Fibroblast of skin of right biceps (primary cell): ENCODE measurements at places on chromosomes 3 and 15.

DNA sequence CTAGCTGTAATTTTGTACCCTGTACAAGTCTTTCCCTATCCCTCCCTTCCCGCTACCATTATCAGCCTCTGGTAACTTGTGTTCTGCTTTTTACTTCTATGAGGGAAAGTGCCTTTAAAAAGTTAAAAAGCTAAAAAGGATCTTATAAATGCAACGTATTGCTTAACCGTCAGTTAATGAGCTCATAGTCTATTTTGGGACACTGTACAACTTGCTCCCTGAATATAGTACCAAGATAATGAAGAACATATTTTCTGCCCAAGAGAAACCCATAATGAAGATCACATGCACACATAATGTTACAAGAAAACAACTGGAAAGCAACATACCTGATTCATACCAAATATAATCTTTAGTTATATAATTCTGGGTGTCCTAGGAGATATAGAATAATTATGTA lies 22.6 kb downstream of the ZIC1 start:
- peak; percentile 52 for DNase-seq

- no peak for DNase-seq
These were observed 19.2 kb upstream of the C15orf39 start for GRCh38 chr15:75182187-75183131.

DNA sequence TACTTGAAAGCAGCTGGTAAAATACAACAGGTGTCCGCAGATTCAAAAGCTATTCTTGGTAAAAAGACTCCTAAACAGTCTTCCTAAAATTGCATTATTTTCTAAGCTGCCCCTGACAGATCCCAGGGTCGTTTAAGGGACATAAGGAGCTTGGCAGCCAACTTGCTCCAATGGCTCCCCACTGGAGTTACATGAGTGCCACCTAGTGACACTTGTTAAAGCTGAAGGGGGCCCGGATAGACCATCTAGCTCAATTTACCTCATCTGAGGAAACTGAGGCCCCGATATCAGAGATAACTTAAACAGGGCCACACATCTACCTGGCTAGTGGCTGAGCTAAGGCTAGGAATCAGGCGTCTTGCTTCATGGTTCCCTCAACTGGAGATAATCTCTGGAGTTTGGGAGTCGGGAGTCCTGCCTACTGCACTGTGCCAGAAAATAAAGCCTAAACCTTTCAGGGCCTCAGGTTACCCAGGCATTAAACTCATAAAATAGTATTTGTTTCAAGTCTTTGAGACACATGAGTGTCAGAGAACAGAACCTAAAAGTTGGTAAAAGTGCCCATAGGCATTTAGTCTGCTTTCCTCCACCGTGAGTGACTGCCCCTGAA lies 6.5 kb upstream of the TBC1D23 start:
- peak; percentile 80 for DNase-seq

GRCh38 chr15:83927704-83928391 lies 273.9 kb downstream of the ADAMTSL3 start:
- DNase-seq: no peak

DNA sequence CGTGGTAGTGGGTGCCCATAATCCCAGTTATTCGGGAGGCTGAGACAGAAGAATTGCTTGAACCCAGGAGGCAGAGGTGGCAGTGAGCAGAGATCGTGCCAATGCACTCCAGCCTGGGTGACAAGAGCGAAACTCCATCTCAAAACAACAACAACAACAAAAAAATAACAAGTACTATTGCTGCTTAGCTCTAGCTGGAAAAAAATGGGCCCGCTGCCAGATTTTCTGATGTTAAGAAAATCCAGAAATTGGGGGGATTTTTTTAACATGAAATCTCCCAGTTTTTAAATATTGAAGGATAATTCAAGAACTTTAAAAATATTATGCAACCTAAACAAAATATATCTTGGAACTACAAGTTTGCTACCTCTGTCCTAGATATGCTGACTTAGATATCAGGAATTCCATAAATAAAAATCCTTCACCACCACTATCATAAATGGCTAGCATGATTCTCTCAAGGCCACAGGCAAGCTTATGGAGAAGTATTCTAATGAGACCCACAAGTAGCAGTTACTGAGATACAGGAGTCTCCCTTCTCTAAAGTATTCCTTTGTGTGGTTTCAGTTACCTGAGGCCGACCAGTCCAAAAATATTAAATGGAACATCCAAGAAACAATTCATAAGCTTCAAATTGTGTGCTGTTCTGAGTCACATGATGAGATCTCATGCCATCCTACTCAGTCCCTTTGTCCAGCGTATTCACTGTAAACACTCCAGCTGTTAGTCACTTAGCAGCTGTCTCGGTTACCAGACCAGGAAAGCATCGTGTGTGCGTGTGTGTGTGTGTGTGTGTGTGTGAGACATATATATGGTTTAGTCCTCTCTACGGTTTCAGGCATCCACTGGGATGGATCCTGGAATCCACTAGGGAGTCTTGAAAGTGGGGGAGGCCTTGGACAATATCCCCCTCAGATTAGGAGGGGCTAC lies 277.2 kb downstream of the TBL1XR1 start:
- peak; percentile 59 for DNase-seq

- no peak for DNase-seq
These were observed 197.8 kb upstream of the RBMS3 start for GRCh38 chr3:29083081-29083480.

- no peak for DNase-seq
These were observed 64.5 kb downstream of the ZNF148 start for GRCh38 chr3:125310623-125311081.

GRCh38 chr3:177516158-177517011 lies 319.1 kb upstream of the TBL1XR1 start:
- DNase-seq: peak; percentile 92

- peak; percentile 44 for DNase-seq
These were observed 7.1 kb upstream of the TTC14 start for GRCh38 chr3:180594631-180595558.

- peak; percentile 52 for DNase-seq
These were observed 501 bp downstream of the DMXL2 start for GRCh38 chr15:51621936-51622603.

GRCh38 chr3:46538803-46539442 lies 27.2 kb downstream of the LRRC2 start:
- DNase-seq: peak; percentile 74

GRCh38 chr3:144762091-144762490 lies 790.5 kb downstream of the DIPK2A start:
- DNase-seq: no peak

DNA sequence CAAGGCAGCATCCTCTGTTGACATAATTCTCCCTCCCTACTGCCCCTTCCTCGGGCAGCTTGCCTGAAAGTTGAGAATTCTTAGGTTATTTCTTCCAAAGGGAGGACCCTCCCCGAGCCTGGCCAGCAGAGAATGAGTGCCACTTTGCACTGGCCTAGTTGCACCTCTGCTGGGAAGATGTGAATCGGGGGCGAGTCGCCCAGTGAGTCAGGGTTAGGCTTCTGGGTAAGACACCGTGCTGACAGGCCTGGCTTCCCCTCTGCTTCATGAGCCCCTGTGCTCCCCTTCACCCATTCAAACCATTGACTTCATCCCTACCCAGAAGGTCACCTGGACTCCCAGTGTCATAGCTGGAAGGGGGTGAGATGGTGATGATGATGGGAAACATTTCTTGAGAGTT lies 82.3 kb downstream of the AAGAB start:
- DNase-seq: peak; percentile 42

DNA sequence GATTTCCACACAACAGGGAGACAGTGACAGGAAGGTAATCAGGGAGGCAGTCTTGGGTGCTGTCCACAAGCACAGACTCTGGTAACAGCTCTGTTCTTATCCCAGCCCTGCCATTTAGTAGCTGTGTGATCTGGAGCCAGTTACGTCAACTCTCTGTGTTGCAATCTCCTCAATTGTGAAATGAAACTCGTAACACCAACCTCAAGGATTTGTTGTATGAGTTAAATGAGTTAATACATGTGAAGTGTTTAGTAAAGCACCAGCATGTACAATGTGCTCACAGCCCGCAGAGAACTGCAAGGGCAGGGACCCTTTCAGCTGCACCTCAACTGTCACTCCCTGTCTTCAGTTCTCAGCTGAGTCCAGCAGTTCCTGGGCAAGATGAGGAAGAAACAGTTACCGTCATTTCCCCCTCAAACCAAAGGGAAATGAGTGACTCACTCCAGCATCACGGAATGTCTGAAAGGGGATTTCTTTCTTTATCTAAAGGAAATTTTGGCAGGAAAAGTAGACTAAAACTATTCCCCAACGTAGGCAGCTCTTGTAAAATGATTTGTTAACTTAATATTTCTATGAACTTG lies 39.9 kb upstream of the MB21D2 start:
- DNase-seq: peak; percentile 94

- DNase-seq: no peak
These were observed 637 bp downstream of the CIP2A start for GRCh38 chr3:108588601-108589000.

DNA sequence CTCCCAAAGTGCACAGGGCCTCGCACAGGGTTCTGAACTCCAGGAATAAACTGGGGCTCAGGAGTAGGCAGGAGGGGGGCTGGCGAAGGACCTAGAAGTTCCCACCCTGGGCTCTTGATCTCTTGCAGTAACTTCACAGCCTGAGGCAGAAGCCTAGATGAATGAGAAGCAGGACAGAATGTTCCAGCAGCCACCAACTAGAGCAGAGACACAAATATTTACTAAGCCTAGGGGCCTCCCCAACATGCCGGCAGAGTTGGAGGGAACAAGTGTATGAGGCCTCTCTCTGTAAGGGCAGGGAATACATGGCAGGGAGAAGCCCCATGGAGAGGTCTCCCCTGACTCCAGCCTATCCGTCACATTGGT lies 25.3 kb upstream of the C15orf39 start:
- no peak for DNase-seq

- DNase-seq: peak; percentile 19
These were observed 228.1 kb downstream of the FEZF2 start for GRCh38 chr3:62145086-62145757.
